ENCODE measurements at places on chromosomes 6 and 20. TPM values are rescaled to one million over a fixed set of nuclear protein-coding genes. Genes with fewer than 3 reads are reported as not detected.
A peak's percentile ranks its signal among the peaks of the same experiment; 100 is the strongest.

- DNase-seq: no peak
Observed at GRCh38 chr6:116218172-116218633, 35.7 kb downstream of the TSPYL4 start.

GRCh38 chr6:26033941-26034354, 53.3 kb upstream of the HFE start:
- no peak for DNase-seq

DNA sequence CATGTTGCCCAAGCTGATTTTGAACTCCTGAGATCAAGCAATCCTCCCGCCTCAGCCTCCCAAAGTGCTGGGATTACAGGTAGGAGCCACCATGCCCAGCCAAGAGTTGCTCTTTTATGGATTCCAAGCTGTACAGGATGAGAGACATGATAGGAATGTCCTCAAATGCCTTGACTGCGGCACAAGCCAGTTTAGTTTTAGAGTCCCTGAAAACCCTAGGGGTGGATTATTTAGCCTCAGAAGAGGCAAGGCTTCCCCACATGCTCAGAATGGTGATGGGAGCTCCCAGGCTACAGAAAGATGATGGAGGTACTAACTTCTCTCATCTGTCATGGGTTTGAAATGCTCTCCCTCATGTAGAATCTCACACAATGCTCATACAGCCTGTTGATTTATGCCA, 280.5 kb upstream of the PRND start:
- DNase-seq: no peak

The CENPB gene
- 91.4 TPM for total RNA-seq

The POPDC3 gene
- total RNA-seq: not detected

The MEP1A gene
- total RNA-seq: not detected

GRCh38 chr6:107691062-107691751, 132.9 kb downstream of the SCML4 start:
- DNase-seq: no peak

The LY6G6F gene
- total RNA-seq: not detected

The DACT2 gene
- total RNA-seq: not detected

GRCh38 chr6:109690373-109690736, 647 bp downstream of the AK9 start:
- peak; percentile 56 for DNase-seq
